ENCODE measurements at places on chromosomes 12 and 14.
A peak's percentile ranks its signal among the peaks of the same experiment; 100 is the strongest.

DNA sequence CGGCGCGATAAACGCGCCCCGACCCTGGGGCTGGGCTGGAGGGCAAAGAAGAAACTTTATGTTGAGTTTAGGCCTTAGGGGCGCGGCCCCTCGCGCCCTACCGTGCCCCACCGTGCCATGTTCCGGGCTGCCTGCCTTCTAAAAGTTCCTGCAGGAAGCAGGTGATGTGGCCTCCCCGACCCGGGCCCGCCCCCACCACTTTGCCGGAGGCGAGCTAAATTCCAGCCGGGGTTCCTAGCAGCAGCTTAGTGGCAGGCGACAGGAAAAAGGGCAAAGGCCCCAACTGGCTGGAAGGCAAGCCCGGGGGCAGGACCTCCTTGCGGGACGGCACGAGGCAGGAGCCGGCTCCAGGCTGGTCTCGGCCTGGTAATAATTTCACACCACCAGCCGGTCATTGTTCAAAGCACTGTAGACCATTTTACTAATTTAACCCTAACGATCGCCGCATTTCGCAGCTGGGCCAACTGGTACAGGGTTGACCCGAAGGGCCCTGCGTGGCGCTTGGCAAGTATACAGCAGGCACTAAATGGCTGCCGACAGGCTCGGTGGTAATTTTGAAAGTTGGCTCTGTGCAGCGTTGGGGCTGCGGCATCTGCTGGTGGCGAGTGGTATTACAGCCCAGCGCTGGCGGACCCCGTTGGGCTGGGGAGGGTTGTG lies 895 bp upstream of the CCDC88C start:
- peak; percentile 64 for DNase-seq

- DNase-seq, result no peak
These were observed 106.4 kb downstream of the EPS8 start for GRCh38 chr12:15682826-15683225.

DNA sequence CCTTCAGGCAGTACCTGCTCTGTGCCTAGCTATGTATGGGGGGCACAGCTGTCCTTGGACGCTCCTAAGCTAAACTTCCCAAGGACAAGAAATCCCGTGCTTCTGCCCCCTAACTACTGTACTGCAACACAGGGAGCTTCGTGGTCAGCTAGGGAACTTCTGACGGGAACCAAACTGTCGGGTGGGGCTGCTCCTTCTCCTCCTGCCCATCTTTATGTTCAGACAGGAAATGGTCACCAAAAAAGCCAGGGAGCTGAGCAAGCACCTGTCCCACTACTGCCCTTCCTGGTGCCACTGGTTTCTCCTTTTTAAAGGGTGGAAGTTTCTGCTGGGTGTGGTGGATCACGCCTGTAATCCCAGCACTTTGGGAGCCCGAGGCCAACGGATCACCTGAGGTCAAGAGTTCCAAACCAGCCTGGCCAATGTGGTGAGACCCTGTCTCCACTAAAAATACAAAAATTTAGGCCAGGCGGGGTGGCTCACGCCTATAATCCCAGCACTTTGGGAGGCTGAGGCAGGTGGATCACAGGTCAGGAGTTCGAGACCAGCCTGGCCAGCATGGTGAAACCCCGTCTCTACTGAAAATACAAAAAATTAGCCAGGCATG lies 26.6 kb downstream of the PXN start:
- DNase-seq, result no peak

GRCh38 chr12:19850346-19851065 lies 411.2 kb downstream of the AEBP2 start:
- no peak for DNase-seq

DNA sequence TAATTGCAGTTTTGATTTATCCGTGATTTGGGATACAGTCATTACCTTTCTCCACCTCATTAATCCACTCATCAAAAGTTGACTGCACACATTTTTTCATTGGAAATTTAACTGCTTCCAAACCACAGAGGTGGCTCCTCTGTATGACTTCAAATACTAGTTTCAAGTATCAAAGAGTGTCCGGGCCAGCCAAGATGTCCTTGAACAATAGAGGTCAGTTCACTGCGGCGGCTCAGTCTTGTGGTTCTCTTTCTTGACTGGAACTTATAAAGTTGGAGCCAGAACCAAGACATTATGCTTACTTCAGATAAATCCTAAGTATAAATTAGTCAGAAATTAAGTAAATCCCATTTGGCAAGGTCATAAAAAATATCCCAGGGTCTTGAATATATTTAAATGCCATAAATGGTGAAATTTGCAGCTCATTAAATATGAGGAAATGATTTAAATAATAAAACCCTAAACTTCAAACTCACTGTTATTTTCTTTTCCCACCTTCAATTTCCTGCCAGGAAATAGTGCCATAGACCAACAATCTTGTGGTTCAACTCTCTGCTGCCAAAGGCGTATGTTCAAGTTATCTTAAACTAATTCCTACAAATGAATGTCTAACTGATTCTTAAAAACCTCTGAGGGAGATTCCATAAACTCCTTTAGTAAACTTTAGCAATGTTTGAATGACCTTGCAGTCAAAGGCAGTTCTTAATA lies 360.8 kb downstream of the AEBP2 start:
- DNase-seq, result no peak

GRCh38 chr12:54658306-54659264 lies 10.4 kb upstream of the DCD start:
- DNase-seq, result peak; percentile 9

- DNase-seq, result no peak
These were observed 7.4 kb downstream of the CLEC14A start for GRCh38 chr14:38248321-38249028.

- no peak for DNase-seq
These were observed 68.2 kb downstream of the USP15 start for GRCh38 chr12:62328296-62328921.

DNA sequence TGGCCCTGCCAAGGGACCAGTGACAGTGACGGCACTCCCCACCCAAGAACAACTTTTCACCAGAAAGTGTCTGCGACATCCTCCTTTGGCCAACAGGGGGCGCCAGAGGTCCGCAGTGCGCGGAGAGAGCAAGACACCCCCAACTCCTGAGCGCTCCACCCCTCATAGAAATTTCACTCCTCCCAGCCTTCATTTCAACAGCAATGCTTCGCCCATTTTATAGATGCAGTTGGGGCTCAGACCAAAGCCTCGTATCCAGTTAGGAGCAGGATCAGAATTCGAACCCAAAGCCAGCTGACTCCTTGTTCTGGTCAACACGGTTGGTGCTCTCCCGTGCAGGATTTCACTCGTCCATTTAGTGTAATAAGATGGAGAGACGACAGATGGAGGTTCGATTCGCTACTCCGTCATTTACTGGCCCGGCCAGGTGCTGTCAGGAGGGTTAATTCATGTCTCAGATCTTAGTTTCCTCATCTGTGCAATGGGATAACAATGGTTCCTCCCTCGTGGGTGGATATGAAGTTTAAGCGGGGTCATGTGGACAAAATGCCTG lies 2.4 kb upstream of the POP5 start:
- DNase-seq, result peak; percentile 55

DNA sequence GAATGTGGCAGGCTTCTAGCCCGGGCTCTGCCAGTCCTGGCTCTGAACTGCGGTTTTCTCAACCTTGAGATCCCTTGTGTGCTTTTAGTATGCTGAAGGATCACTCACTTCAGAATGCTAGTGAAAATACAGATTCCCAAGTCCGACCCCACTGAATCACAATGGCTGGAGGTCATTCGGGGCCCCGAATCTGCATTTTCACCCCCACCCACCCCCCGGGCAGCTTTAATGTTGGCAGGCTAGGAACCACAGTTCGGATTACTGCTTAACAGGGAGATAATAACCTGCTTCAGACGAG lies 573 bp upstream of the SUSD6 start:
- no peak for DNase-seq

- no peak for DNase-seq
These were observed 3.5 kb downstream of the SLC7A7 start for GRCh38 chr14:22811722-22812121.

DNA sequence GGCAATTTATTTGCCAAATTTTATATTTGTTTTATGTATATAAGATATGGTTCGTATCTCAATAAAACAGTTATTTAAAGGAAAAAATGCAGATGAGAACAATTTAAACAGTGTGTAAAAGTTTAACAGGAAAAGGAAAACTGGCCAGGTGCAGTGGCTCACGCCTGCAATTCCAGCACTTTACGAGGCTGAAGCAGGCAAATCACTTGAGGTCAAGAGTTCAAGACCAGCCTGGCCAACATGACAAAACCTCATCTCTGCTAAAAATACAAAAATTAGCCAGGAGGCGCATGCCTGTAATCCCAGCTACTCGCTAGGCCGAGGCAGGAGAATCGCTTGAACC lies 22.3 kb downstream of the G2E3 start:
- no peak for DNase-seq

DNA sequence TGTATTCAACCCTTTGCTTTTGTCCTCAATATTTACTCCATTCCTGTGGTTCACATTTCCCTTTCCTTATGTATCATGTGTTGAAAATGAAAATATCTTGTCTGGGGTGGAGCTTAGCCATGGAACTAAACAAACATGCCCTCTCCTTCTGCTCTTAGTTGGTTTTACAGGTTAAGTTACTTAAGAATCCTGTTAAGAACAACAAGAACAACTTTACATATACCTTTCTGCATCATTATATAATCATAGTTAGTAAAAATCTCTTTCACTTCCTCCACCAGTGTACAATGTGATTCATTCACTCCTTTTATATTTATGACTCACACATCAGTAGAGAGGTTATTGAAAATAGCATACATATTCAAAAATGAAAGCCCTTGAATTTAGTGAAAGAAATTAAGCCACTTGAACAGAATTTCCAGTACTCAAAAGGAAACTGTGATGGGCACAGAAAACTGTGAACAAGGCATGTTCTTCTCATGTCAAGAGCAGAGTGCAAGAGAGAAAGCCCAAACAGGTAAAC lies 307.7 kb downstream of the CCDC91 start:
- no peak for DNase-seq

DNA sequence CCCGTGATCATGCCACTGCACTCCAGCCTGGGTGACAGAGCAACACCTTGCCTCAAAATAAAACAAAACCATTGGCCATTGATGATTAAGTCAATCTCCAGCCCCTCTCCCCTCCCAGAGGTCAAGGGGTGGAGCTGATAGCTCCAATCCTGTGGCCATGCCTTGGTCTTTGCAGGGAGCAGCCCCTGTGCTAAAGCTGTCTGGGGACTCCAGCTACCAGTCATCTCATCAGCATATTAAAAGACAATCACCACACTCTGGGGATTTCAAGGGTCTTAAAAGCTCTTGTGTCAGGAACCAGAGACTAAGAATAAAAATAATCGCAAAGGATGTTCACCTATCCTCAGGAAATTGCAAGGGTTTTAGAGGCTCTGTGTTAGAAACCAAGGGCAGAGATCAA lies 30.6 kb downstream of the HCAR2 start:
- no peak for DNase-seq

- DNase-seq, result no peak
These were observed 121.5 kb downstream of the ASCL4 start for GRCh38 chr12:107895966-107896365.

GRCh38 chr12:112961536-112961935 lies 16.8 kb upstream of the OAS2 start:
- no peak for DNase-seq

DNA sequence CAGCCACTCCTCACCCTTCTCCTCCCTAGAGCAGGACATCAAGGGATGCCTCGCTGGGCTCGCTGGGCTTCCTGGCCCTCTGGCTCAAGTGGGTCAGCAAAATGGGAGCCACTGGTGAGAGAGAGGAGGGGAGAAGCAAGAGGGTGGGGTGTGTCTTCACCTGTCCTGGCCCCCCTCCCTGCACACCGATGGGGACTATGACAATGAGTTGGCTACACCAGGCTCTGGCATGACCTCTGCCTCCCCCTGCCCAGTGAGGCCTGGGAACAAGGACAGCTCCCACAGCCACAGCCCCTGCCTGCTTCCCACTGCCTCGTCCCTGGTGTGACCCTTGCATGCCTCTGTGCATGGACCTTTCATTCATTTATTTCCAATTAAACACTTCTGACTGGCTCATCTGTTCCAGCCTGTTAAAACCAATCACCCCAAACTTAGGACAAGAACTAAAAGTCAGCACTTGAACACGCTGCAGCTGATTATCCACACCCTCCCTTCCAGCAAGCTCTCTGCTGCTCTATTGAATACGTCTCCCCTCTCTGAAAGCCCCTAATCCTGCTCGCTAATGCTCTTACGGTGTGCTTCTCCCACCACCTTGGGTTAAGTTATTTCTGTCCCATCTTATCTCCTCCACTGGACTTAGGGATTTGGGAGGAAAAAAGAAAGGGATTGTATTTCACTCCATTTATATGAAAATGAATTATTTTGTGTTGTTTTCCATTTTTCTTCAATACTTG lies 5.8 kb upstream of the PPP2R5C start:
- no peak for DNase-seq

- peak; percentile 56 for DNase-seq
These were observed 1.3 kb downstream of the GPR65 start for GRCh38 chr14:88005978-88006851.

DNA sequence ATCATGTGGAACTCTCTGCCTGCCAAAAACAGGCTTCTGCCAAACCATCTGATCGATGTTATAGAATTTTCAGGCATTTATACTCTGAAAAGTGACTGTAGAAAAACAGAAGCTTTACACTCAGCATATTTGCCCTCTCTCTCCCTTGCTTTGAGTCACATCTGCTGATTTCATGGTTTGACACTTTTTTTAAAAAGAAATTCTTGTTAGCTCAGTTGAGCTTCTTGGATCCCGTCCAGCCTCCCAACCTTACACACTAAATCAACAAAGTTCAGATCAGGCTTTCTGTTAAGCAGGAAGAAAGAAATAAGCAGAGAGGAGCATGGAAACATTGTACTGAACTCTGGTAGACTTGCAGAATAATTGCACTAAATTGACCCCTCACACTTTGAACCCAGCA lies 193.6 kb upstream of the SEL1L start:
- DNase-seq, result no peak

DNA sequence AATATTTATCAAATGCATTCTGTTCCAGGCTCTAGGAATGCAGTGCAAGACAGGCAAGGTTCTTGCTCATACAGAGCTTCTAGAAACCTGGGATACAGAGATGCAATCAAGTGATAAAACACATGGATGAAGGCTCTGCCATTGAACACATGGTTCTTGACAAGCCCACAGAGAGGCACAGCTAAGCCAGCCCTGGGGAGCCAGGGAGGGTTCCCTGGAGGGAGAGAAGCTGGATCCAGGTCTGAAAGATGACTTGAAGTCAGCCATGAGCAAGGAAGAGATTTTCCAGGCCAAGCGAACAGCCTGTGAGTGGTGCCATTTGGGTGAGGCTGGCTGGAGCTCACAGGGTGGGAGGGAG lies 66.2 kb downstream of the IRF2BPL start:
- DNase-seq, result no peak

GRCh38 chr12:47687636-47688035 lies 18.2 kb downstream of the RPAP3 start:
- no peak for DNase-seq

DNA sequence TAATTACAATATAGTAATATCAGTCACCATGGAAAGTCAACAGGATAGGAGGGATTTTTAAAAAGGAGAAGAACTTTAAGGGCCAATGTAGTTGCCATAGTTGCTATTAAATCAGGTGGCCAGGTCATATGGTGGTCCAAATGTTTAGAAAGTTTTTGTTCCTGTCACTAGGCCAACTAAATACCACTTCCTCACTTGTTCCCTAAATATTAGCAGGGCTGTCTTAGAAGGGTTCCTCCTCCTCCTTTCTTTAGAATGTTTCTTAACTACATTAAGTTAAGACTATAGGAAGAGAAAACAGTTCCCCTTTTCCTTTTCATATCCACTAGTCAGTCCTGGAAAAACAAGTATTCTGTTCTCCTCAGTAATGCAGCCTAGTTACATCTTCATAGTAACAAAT lies 50.3 kb downstream of the MON2 start:
- DNase-seq, result no peak

All from stimulated activated CD8-positive, alpha-beta memory T cell treated with anti-CD3 and anti-CD28 coated beads, Interleukin-15, amount 100 ng/mL, for 48 hours (primary cell).